ENCODE measurements at places on chromosomes 11 and 22.

DNA sequence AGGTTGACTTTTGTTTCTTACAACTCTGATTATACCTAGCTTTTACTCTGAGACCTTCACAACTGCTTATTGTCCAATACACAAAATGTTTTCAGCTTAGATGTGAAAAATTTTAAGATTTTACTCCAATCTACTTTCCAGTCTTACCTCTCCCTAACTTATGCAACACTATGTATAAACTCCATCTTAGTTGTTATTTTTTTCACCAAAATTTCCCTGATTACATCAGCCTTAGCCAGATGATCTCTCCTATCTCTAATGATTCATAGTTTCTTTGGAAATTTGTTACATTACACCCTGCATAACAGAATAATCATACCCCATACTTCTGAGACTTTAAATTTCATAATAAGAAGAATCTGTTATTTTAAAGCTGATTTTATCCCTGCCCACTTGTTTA lies 621.0 kb upstream of the ANO3 start:
- DNase-seq = no peak

- no peak for DNase-seq
These were observed 39.3 kb downstream of the CCDC81 start for GRCh38 chr11:86414032-86414431.

DNA sequence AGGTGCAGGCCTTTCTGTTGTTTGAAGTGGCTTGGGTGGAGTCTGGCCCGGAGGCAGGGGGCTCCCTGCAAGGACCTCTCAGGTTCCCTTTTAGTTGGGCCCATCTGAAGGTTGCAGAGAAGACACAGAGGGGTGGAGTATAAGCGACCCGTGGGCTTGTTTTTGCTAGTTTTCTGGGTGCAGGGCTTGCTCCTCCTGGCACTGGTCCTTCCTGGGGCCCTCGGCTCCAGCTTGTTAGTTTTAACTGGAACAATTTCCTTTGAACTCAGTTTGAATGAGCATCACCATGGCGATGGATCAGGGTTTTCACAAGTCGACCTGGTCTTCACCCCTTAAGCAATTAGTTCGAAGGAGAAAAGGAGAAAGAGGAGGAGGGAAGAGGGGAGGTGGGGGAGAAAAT lies 28.5 kb upstream of the OAF start:
- DNase-seq = no peak

GRCh38 chr11:102813484-102813883 lies 15.5 kb upstream of the MMP1 start:
- DNase-seq = no peak

- no peak for DNase-seq
These were observed 28.8 kb upstream of the P2RY2 start for GRCh38 chr11:73189315-73189714.

GRCh38 chr22:39152024-39152510 lies 413 bp downstream of the CBX7 start:
- no peak for DNase-seq

GRCh38 chr11:64406221-64406946 lies 47.4 kb downstream of the RPS6KA4 start:
- DNase-seq = no peak

GRCh38 chr22:36439481-36440271 lies 41.8 kb downstream of the TXN2 start:
- peak; percentile 24 for DNase-seq

DNA sequence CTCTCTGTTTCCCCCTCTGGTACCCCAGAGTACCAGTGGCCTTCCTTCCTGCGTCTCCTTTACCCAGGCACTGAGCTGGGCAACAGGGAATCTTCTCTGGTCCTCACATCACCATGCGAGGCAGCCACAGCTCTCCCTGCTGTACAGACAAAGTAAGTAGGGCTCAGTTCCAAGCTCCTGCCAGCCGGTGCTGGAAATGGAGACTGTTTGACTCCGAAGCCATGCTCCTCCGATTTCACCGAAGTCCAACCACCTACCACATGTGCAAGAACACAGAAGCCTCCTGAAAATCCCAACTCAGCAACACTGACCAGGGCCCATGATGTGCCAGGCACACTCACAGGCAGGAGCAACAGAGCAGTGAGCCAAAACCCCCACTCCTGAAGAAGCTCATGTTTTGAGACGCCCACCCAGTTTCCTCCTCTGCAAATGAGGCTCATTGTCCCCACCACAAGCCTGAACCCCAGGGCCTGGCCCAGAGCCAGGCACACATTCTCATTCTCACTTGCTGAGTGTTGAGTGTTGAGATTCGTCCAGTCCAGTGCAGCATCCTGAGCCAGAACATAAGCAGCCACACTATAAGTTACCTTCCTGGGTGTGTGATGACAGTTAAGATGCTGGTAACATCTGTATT lies 156.0 kb downstream of the MPPED1 start:
- no peak for DNase-seq

DNA sequence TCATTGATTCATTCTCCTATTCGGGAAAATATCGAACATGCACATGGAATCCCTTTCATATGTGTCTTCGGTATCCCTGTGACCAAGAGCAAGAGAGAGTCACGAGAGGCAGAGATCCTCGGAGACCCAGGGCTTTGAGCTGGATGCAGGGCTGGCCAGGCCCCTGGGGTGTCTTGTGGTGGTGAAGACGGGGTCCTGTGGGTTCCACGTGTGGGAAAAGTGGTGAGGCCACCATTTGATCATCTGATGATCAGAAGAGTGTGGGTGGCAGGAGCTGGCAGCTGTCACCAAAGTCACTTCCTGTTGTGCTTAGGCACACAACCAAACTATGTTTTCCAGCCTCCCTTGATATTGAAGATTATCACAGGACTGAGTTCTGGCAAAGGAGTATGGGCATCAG lies 94.0 kb downstream of the BRD1 start:
- no peak for DNase-seq

- no peak for DNase-seq
These were observed 30.8 kb downstream of the MARK2 start for GRCh38 chr11:63869683-63870082.

DNA sequence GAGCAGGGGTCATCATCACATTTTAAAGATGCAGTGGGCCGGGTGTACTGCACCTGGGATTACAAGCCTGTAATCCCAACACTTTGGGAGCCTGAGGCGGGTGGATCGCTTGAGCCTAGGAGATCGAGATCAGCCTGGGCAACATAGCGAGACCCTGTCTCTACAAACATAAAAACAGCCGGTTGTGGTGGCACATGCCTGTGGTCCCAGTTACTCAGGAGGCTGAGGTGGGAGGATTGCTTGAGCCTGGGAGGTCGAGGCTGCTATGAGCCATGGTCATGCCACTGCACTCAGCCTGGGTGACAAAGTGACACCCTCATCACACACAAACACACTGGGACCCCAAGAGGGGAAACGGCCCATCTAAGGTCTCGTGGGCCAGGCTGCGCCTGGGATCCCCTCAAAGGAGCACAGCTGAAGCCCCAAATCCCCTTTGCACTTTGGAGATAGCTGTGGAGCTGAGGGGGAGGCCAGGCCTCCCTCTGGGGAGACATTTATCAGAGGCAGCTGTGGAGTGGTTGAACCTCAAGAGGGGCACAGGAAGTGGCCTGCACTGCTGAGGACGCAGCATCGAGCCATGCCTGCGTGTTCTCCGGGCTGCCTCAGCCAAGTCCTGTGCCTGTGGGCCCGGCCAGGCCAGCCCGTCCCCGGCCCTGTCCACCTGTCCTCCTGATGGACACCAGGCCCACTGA lies 27.5 kb downstream of the OSBPL5 start:
- DNase-seq = no peak

GRCh38 chr11:117818041-117818873 lies 6.3 kb downstream of the FXYD2 start:
- DNase-seq = no peak

GRCh38 chr11:99489581-99489980 lies 468.8 kb downstream of the CNTN5 start:
- DNase-seq = no peak

DNA sequence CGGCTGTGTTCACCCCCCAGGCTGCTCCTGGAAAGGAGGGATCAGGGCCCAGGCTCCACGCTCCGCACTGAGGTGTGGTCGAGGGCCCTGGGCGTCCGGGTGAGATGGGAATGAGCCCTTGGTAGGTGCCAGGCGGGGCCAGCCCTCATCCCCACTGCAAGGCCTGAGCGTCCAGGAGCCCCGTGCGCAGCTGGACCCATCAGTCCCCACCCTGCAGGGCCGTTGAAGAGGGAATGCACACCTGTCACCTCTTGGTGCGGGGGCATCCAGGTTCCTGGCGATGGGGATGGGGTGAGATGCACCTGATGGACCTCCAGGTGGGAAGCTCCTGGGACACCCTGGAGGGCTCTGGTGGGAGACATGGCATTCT lies 72.2 kb downstream of the KCNQ1 start:
- DNase-seq = no peak

All from DMS 273 treated with DMSO at 0.1 percent for 48 hours (cell line).